NCI-H1436 (cell line): ENCODE measurements at places on chromosomes 1 and 21.

GRCh38 chr1:209238356-209238755, 345.2 kb upstream of the CAMK1G start:
- no peak for DNase-seq

DNA sequence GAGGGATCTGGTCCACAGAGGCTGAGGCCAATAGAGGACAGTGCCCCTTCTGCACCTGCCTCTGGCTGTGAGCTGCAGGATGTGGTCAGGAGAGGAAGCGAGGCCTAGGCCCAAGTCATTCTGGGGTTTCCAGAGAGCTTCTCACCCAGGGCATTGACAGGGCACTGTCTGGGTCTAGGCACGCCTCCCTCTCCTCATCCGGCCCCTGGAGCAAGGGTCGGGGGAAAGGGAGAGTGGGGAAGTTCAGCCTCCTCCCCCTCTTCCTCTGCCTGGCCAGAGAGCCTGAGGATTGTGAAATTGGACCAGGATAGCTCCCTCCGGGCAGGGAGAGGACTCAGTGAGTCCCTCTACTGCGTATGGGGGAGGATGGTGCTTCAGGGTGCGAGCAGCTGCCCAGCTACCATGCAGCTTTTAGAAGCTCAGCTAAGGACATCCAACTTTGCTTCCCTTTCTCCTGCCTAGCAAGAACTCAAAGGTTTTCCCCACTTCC, 6.3 kb upstream of the INAVA start:
- DNase-seq: no peak

DNA sequence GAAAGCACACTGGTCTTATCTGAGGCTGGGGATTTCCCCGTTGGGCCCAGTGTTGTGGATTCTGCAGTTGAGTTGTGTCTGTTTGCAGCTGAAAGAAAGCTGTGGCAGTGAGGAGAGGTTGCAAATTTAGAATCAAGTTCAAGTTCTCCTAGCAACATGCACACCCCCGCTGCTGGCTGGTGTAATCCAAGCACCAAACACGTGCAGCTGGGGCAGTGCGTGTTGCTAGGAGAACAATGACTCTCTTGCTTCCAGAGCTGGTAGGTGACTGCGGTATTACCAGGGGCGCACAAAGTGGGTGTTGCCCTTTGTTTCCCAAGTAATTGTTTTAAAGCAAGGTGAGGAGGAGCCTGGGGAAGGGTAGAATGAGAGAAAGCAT, 91.5 kb downstream of the IER5 start:
- DNase-seq: peak; percentile 48

DNA sequence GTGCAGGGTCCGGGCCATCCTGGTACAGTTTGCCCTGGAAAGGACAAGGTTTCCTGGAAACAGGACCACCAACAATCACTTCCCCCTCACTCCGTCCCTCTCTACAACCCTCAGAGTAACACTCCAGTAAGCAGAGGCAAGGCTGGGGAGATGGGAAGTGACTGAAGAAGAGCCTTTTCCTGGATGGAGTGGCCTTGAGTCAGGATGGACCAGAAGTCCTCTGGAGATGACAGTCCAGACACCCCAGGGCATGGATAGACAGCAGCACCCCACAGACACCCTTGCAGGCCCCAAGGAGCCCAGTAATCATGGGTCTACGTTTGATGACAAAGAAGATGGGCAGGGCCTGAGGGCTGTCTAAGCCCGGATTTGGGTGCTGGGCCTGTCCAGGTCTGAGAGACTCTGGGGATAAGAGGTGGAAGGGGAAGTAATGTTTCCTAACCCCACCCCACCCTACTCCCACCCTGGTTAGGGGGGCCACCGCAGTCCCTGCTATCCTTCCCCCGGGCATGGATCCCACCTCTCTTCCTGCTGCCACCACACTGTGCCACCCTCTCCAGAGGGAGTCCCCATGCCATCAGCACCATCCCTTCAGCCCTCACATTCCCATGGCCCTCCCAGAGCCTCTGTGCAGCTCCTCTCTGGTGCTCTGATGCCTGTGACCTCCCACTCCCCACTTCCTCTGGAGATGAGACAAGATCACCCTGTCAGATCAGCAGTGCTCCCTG, 7.2 kb upstream of the S100A8 start:
- no peak for DNase-seq

DNA sequence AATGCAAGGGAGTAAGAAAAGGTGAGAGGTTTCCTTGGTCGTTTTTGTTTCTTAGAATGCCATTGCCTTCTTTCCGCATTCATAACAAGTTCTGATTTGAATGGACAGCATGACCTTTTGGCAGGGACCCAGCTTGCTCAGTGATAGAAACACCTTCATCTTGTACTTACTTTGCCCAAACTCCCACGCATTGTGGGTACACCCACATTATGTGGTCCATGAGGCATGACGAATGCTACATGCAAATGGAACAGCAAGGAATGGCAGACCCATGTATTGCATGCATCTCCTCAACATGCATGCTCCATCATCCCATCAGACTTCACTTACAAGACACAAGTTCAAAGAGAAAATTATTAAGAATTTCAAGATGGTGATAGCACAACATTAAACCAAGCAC, 102.8 kb downstream of the CDC7 start:
- no peak for DNase-seq

DNA sequence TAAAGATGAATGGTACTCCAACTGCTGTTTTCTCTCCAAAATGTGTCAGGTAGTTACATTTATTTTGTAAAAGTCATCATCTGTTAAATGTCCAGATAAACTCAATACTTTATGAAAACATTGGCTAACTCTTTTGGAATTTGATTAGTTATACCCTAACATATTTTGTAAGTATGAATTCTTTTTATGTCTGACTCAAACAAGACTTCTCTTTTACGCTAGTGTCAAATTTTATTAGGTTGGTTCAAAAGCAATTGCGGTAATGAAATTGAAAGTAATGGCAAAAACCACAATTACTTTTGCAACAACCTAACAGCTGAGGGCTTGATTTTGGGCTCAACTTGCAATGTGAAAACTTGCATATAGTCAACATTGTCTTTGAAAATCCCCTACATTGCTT, 41.0 kb upstream of the USP25 start:
- no peak for DNase-seq

- peak; percentile 23 for DNase-seq
Observed at GRCh38 chr1:36956570-36956969, 77.7 kb downstream of the GRIK3 start.

DNA sequence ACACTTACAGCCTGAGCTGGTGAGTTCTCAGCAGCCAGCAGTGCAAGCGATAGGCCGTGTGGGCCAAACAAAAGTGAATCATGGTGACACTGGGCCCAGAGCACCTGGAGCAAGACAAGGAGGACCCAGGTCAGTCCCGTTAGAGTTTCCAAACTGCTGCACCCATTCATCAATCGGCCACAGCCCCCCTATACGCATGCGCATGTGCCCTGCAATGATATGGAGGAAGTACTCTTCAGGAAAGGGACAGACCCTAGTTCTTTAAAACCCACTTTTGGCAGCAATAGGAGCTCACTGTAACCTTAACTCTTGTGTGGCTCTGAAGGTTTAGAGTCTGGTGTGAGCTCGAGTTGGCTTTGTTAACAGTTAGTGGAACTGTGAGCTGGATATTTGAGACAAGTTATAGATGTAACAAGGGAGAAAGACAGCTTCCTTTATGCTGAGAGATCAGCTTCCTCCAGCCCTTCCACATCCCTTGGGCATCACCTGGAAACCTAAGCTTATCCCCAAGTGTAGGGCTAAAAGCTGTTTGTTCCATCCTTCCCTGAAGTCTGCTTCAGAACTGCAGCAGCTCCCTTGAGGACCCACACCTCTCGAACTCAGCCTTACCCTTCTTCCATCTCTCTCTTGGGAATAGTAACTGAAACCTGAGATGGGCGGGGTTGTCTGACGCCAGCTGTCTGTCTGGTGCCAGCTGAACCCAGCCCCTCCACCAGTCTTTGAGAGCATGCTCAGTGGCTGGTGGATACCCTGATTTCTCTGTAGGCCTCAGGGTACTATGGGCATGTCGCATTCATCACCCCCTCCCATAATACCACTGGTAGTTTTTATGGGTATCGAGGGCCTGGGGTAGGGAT, 17.7 kb downstream of the NMNAT1 start:
- DNase-seq: peak; percentile 93

- DNase-seq: no peak
Observed at GRCh38 chr1:154767315-154768240, 102.5 kb downstream of the KCNN3 start.
